ENCODE measurements at places on chromosomes 2 and 18.
A peak's percentile ranks its signal among the peaks of the same experiment; 100 is the strongest.

- DNase-seq: no peak
Measured at GRCh38 chr2:222969491-222969890, 82.5 kb upstream of the KCNE4 start.

DNA sequence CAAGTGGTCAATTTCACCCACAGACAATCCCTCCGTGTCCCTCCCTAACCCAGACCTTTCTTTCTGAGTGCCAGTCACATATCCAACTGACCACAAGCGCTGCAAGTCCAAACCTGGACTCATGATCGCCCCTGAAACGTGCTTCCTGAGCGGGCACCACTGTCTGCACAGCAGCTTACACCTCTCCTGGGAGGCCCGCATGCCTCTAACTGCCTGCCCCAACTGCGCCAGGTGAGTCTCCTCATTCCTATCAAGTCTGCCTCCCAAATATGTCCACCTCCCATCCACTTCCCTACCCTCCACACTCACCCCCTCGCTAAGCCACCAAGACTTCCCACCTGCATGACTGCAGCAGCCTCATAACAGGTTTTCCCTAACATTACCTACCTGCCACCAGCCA lies 33.4 kb downstream of the COL4A4 start:
- DNase-seq: no peak

- DNase-seq: no peak
Measured at GRCh38 chr18:44786688-44787087, 106.0 kb downstream of the SETBP1 start.

DNA sequence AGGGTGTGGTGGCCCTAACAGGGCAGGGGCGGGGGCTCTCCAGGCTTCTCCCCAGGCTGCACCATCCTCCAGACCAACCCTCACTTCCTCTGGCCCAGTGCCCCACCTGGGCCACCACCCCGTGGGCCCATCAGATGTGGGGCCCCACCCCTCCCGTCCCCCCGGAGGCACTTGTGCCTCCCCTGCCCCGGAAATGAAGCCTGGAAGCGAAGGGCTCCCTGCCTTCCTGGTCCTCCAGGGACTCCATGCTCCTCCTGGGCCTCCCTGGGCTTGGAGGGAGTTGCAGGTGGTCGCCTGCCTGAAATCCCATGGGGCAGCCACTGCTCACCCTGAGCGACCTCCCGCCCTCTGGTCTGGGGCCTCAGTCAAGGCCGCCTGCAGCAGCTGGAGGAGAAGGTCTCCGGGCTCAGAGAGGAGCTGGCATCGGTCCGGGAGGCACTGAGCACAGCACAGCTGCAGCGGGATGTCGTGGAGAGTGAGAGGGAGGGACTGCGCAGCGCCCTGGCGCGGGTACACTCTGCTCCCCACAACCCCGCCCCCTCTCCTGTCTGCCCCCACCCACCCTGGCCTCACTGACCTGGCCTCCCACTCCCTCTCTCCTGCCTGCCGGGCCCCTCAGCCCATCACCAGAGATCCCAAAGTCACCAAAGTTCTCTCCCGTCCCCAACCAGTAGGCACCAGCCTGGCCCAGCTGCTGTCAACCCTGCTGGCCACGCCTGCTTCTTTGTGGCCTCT lies 28.0 kb downstream of the CROCC2 start:
- DNase-seq: no peak

DNA sequence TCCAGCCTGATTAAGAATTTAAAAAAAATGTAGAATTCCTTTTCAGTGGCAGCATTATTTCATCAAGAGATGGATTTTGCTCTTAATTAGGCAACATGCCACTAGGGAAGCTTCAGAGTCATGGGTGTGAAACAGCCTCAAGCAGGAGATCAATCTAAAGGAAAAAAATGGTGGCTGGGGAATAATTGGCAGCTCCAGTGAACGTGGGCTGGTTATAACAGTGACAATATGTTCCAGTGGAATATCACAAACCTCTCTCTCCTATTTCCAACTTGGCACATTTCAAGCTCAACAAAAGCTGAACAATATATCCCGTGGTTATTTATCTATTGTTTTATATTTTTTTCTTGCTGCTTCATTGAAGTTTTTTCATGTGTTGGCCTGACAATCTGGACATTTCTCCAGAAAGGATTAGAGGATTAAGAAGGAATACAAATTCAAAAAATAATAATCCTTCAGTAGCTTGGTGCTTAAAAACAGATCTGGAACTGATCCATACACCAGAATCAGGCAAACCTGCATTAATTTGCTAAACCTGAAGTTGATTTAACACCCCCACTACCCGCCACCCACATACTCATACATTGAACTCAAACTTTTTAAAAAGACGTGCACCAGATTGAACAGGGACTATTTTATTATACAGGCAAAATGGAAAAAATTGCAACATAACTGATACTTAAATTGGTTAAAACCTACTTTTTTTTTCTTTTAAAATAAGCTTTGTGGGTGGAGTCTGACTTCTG lies 255.9 kb upstream of the SPRED2 start:
- no peak for DNase-seq

DNA sequence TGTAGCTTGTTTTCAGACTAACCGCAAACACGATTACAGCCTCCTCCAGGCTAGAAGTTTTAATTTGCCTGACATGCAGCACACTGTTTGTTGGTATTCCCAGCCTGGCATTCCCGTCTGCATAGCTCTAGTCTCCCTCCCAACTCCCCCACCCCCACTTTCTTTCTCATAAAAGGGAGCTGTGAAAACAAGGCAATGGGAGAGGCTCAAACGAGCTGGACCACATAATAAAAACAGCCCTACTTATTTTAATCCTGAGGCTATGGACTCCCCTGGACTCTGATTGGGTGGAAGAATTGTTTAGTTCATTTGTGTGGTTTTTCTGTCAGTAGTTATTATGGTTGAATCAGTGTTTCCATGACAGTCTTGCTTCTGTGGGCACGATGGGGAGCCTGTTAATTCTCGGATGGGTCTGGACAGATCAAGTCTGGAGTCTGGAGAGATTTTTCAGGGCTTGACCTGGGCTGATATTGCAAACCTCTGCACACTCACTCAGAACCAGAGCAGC lies 1.2 kb downstream of the STON1 start:
- peak; percentile 65 for DNase-seq

- no peak for DNase-seq
Measured at GRCh38 chr2:52695731-52696130, 1071.9 kb upstream of the CHAC2 start.

GRCh38 chr2:174771631-174772471 lies 7.6 kb upstream of the CHRNA1 start:
- DNase-seq: no peak

- no peak for DNase-seq
Measured at GRCh38 chr18:37175727-37176620, 347.0 kb downstream of the KIAA1328 start.

GRCh38 chr2:43376523-43377198 lies 150.3 kb upstream of the ZFP36L2 start:
- DNase-seq: no peak

DNA sequence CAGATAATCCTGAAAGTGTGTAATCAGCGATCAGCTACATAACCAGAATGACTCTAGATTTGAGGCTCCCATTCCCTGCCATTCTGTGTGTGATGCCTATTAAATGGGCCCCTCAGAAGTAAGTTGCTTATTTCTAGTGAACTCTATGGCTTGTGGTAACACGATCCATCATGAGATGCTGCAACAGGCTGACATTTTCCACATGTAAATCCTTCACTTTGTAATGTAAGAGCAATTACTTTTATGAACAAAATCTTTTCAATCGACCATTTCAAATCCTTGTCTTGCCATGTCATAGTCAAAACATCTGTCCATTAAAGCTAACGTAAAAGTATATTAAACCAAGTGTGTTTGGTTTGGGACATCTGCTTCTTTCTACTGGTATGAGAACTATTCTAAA lies 175.9 kb upstream of the ETAA1 start:
- peak; percentile 26 for DNase-seq

GRCh38 chr18:14781671-14782070 lies 33.7 kb downstream of the ANKRD30B start:
- no peak for DNase-seq

DNA sequence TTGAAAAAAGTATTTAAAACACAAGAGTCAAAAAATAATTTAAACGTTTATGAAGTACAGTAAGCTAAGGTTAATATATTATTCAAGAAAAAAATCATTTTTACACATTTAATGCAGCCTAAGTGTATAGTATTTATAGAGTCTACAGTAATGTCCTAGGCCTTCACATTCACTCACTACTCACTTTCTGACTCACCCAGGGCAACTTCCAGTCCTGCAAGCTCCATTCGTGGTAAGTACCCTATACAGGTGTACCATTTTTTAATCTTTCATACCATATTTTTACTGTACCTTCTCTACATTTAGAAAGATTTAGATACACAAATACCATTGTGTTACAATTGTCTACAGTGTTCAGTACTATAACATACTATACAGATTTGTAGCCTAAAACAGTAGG lies 20.9 kb upstream of the RPRD1A start:
- DNase-seq: no peak

DNA sequence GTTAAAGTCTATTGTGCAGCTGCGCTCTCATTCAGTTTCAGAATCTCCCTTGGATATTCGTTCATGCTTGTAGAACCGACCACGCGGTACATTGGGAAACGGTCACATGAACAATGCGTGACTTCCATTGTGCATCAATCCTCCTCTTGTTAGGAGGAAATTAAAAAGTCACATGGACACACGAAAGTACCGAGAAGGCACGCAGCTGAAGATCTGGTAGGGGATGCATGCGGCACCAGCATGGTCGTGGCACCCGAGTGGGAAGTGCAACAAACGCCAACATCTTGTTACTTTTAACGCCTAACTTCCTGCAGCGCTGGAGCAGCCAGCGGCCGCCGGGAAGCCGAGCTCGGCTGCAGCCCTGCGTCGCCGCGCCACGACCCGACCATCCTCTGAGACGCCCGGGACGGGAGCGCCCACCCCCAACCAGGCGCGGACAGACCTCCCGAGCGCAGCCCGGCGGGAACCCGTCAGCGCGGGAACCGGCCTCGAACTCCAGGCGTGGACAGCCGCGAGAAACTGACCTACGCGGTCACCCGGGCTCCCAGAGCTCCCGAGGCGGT lies 412 bp downstream of the OSBPL1A start:
- DNase-seq: peak; percentile 12

- no peak for DNase-seq
Measured at GRCh38 chr2:106638580-106638979, 151.4 kb downstream of the CD8B2 start.

DNA sequence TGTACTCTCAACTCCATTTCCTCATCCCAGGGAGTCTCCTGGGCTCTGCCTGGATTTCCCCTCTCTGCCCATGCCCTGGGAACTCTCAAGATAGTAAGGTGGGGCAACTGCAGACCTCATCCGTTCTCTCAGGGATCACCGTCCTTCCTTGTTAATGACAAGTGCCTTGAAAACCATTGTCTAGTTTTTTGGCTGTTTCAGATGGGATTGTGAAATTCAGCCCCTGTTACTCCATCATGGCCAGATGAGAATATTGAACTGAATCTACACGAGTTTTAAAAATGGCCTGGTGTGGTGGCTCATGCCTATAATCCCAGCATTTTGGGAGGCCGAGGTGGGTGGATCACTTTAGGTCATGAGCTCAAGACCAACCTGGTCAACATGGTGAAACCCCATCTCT lies 665 bp upstream of the HRH4 start:
- DNase-seq: no peak

GRCh38 chr2:118223992-118224894 lies 136.0 kb downstream of the INSIG2 start:
- no peak for DNase-seq

GRCh38 chr2:49167131-49167530 lies 12.8 kb upstream of the FSHR start:
- DNase-seq: no peak

DNA sequence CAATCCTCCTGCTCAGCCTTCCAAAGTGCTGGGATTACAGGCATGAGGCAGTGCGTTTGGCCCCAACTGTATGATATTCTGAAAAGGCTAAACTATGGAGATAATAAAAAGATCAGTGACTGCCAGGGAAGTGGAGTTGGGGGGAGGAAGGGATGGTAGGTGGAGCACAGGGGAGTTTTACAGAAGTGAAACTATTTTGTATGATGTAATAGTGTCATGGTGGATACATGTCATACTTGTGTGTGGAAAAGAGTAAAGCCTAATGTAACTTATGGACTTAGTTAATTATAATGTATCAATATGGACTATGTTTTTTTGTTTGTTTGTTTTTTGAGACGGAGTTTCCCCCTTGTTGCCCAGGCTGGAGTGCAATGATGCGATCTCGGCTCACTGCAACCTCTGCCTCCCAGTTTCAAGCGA lies 2.9 kb upstream of the GGCX start:
- no peak for DNase-seq

- DNase-seq: no peak
Measured at GRCh38 chr2:70425682-70426301, 123.9 kb upstream of the FAM136A start.

GRCh38 chr18:57146956-57147636 lies at the start of gene BOD1L2:
TSS of gene BOD1L2 (plus strand) at chr18:57147087. CDS start at chr18:57147313, 226 bp downstream.
- no peak for DNase-seq

Measured in AG04449 (cell line).